ENCODE measurements at places on chromosomes 2 and 18.

- DNase-seq: no peak
Measured at GRCh38 chr2:9378433-9379390, 44.6 kb downstream of the ITGB1BP1 start.

GRCh38 chr18:50158866-50159653, 35.9 kb downstream of the MYO5B start:
- no peak for DNase-seq

- no peak for DNase-seq
Measured at GRCh38 chr2:148674063-148675020, 29.8 kb downstream of the EPC2 start.

- no peak for DNase-seq
Measured at GRCh38 chr18:28791101-28791500, 614.2 kb upstream of the CDH2 start.

- no peak for DNase-seq
Measured at GRCh38 chr2:101112772-101113157, 38.4 kb downstream of the TBC1D8 start.

GRCh38 chr2:27902098-27902497, 11.6 kb downstream of the BABAM2 start:
- no peak for DNase-seq

GRCh38 chr2:135904341-135904989, 28.2 kb upstream of the MCM6 start:
- DNase-seq: no peak

DNA sequence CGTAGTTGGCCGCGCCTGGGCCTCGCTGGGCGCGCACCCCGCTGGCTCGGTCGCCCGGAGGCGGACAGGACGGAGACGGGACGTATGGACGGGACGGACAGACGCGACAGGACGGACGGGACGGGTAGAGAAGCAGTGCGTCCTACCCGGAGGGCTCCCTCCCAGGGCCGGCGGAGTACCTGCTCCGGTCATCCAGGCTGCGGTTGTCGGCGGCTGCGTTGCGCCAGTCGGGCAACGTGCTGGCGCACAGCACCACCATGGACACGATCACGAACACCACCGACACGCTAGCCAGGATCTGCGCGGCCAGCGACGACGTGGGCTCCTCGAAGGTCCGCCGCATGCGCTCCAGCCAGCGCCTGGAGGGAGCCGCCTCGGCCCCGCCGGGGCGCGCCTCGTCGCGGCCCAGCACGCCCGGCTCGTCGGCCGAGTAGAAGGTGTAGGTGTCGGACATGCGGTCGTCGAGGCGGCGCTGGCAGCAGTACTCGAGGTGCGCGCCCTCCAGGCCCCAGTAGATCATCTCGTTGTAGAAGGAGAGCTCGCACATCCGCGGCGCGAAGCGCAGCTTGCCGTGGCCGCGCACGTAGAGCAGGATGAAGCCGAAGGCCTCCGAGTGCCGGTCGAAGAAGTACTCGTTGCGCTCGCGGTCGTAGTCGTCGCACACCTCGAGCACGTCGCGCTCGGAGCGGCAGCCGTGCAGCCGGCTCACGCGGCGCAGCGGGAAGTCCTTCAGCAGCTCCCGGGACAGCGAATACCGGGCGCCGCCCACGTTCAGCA, 903 bp downstream of the KCNG3 start:
- no peak for DNase-seq

DNA sequence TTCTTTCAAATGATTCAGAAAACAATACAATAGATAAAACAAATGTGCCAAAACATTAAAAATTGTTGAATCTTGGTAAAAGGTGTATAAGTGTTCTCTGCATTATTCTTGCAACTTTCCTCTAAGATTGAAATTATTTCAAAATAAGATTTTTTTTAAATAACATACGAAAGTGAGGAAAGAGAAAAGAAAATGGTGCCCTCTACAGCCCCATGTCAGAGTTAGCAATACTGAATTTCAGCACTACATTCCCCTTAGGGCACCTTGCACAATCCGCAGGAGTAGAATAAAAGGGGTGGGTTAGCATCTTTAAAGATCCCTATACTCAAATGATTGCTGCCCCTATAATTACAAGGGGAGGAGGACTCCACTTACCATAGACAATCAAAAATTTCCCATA, 433.7 kb downstream of the BCL11A start:
- no peak for DNase-seq

- no peak for DNase-seq
Measured at GRCh38 chr2:226337941-226338600, 461.5 kb downstream of the IRS1 start.

DNA sequence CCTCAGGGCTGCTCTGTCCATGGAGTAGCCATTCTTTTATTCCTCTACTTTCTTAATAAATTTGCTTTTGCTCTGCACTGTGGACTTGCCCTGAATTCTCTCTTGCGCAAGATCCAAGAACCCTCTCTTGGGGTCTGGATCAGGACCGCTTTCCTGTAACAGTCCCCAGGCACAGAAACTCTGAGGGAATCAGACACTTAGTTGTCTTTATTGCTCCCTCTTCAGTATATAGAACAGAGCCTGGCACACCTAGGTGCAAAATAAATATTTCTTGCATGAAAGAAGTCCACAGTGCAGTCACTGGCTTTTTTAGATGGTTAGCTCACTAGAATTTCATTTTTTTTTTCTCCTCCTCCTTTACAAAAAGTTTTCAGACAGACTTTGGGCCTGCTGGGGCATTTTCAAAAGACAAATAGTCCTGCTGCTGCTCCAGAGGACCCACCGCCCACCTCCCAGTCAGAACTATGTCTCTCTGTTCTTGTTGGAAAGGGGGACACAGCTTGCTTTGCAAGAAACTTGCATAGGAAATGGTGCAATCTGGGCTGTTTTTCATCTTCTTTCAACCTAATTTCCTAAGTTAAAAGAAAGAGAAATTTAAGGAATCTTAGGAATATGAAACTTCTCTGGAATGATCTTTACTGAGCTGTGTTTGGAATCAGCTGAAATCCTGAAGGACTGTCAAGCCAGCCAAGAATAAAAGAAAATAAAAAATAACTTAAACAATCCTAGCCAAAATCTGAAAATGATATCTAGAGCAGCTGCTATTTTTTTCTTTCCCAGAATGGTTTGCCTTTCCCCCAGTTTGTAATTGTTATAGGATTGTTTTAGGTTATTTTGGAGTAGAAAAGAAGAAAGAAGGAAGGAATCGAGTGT, 31.7 kb upstream of the MAP4K3 start:
- no peak for DNase-seq

DNA sequence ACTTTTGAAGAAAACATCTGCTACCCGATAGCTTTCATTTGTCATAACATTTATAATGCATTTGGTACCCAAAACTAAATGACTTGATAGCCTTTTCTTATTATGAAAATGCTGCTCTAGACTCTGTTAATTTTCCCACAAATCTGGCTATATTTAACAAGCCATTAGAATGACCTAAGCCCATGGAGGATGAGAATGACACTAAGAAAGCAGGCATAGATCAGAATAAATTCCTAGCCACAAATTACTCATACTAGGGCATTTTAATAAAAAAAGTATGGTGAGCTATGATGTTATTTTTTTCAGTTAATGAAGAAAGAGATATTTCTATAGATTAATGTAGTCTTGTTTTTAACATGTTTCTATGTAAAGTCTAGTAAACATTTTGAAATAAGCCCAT, 1728.3 kb downstream of the SUCLG1 start:
- DNase-seq: no peak

DNA sequence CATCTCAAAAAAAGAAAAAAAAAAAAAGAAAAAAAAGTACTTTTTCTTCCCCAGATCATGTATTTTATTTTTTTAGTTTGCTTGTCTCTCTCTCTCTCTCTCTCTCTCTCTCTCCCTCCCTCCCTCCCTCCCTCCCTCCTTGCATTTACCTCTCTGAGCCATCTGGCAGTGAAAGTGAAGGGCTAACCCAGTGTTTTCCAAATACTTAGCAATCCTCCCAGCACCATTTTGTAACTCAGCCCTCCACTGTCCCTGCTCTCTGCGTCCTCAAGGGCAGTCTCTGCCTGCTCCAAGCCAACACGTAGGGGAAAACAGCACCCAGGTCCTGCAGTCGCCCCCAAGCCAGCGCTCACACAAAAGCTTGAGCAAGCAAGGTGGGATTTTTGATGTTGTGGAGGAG, 19.6 kb upstream of the TEX44 start:
- DNase-seq: no peak

- no peak for DNase-seq
Measured at GRCh38 chr2:215933151-215933550, 80.2 kb downstream of the MREG start.

GRCh38 chr18:2173486-2173885, 397.8 kb downstream of the METTL4 start:
- DNase-seq: no peak

- DNase-seq: no peak
Measured at GRCh38 chr2:80689106-80689505, 384.6 kb upstream of the LRRTM1 start.

DNA sequence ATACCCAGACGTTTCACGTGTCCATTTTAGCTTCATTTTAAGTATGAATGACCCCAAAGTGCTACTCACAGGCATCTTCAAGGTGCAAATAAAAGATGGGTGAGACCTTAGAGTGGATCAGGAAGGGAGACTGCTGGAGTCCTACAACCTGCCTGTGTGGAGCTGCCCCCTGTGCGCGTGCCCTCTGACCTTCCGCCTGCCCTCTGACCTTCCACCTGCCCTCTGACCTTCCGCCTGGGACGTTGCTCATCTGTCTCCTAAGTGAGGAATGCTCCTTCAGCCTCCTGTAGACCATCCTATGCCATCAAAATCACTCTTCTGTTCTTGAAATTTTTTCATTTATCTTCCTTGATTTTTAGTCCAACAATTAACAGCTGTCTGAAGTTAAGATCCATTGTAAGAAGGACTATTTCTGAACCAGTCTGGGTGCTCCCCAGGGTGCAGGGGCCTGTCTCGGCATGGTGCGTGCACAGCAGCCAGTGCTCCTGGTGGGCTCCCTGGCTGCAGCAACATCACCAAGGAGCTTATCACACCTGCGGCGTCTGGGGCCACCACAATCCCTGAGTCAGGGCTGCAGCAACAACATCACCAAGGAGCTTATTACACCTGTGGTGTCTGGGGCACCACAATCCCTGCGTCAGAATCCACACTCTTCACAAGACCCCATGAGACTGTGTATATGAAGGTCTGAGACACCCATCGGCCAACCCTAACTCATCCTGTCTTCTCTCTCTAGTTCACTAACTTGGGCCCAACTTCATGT, 86.0 kb downstream of the TPO start:
- DNase-seq: no peak

GRCh38 chr18:28120828-28121515, 56.0 kb downstream of the CDH2 start:
- no peak for DNase-seq

DNA sequence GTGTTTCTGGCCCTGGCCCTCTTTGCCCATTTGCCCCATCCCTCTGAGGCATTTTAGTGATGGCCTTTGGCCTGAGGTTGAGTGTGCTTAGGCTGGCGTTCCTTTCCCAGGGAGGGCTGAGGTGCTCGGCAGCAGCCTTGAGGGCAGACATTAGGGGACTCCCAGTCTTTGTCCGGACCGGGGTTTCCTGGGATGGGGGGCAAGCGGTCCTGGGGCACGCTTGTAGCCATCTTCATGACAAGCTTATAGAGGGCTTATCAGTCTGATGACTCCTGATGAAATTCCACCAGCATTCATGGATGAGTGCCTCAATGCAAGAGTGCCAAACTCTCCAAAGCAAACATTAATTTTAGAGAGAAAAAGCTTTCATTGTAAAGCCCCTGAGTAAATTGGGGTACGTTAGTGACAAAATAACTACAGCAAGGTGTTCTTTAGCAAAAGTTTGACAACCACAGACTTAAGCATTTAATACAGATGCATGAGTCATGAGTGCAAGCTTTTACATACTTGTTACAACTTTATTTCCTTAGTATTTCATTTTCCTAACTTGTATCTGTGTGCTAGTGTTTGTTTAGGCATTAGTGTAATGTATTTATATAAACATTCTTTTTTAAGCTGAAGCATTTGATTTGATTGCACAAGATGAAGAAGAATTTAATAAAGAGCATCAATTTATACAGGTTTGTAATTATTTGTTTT, 45.6 kb downstream of the CEP192 start:
- no peak for DNase-seq

GRCh38 chr2:130878316-130878715, 41.6 kb downstream of the ARHGEF4 start:
- DNase-seq: no peak

- DNase-seq: no peak
Measured at GRCh38 chr18:25465152-25465732, 113.3 kb upstream of the ZNF521 start.

- DNase-seq: no peak
Measured at GRCh38 chr2:127844973-127845372, 13.0 kb downstream of the POLR2D start.

DNA sequence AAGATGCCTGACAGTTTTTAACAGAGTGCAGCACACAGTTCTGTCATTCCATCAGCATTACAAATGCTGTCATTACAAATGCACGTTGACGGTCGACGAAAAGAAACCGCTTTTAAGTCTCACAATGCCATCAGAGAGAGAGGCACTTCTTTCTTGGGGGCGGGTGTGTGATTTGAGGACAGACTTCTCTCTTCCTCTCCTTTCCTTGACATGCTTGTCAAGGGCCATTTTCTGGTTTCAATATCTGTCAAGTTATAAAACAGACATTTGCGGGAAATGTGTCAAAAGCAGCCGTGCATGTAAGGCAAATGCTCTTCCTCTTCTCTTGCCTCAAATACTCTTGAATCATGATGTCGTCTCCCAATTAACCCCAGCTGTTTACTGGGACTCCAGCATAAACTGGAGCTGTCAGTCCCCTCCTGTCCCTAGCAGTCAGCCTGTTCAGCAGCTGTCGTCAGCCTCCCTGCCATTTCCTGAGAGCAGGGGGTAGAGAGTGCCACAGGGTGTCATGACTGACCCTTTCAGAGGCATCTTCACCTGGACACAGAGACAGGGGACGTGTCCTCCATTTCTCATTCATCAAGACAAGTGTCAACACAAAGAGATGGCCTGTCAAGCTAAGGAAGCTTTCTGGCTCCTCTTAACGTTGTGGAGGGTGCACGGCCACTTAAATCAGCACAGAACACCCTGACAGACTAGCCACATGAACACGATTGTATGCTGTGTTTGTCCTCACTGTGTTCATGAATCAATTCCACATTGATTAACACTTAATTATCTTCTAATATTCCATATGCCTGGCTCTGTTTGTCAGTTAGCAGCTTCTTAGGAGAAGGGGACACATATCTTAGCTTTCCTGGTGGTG, 305.4 kb upstream of the RAB6C start:
- DNase-seq: no peak

DNA sequence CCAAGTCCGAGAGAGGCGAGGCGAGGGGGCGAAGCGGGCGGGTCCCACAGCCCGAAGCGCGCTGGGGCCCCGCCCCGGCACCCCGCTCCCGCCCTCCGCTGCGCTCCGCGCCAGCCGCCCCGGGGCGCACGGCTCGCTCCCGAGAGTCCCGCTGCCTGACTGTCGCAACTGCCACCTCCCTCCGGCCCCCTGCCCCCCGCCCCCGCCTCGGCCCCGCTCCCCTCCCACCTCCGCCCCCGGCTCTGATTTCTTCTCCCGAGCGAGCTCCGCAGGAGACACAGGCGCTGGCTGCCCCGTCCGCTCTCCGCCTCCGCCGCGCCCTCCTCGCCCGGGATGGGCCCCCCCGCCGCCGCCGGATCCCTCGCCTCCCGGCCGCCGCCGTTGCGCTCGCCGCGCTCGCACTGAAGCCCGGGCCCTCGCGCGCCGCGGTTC, at the start of gene WNT6:
Gene WNT6 (plus strand): TSS at position 250 of the 432 bp plus-strand sequence. CDS start 233 bp downstream, outside the sequence.
- no peak for DNase-seq

GRCh38 chr2:184654945-184655344, 56.6 kb downstream of the ZNF804A start:
- no peak for DNase-seq

- no peak for DNase-seq
Measured at GRCh38 chr2:216884347-216884746, 24.5 kb upstream of the TNP1 start.

GRCh38 chr2:101790416-101790815, 92.9 kb downstream of the MAP4K4 start:
- DNase-seq: no peak
